ENCODE measurements at places on chromosomes 3 and 15. TPM values are rescaled to one million over a fixed set of nuclear protein-coding genes. Genes with fewer than 3 reads are reported as not detected.

Gene ATP8B4
- total RNA-seq: not detected

Gene ISL2
- 12.7 TPM for total RNA-seq

Gene ZMYND10
- total RNA-seq: 2.8 TPM

Gene SYNM
- not detected for total RNA-seq

Gene TMEM45A
- total RNA-seq: 0.20 TPM

Gene ZNF106
- total RNA-seq: 82.6 TPM

Gene KY
- total RNA-seq: not detected

Gene FBXW12
- total RNA-seq: 0.37 TPM

Gene MYO5A
- total RNA-seq: 42.0 TPM

Gene ETV5
- 1.1 TPM for total RNA-seq

Gene EHHADH
- 1.3 TPM for total RNA-seq

Gene ACP3
- 13.7 TPM for total RNA-seq

Gene PIK3CA
- 17.8 TPM for total RNA-seq

Gene ABI3BP
- not detected for total RNA-seq

Gene HAUS2
- 43.7 TPM for total RNA-seq

DNA sequence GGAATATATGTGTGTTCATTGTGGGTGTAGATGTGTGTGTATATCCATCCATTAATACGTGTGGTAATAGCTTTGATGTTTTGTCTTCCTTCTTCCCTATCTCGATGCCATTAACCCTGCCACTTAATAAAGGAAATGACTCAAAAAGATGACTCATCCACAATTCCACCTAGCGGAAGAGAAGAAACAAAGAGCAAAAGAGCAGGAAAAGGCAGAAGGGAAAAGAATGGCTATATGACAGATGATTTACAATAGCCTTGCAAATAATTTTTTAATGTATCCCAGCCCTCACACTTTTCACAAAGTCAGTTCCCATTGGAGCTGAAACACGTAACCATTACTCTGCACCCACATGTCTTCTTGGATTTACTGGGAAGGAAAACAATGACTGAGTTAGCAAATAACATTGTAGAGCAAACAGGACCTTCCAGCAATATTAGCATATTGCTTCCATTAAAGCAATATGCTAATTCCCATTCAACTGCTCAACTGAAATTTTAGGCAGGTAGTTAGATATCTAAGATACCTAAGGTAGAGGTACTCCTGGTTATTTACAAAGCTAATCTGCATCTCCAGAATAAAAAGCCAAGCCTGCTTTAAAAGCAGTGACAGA lies 197.2 kb downstream of the KCNAB1 start:
- DNase-seq: no peak

GRCh38 chr15:67907184-67907723 lies 67.4 kb upstream of the RNU6-1 start:
- no peak for DNase-seq

- no peak for DNase-seq
Measured at GRCh38 chr15:37140531-37141058, 40.2 kb upstream of the MEIS2 start.

- DNase-seq: no peak
Measured at GRCh38 chr15:73598530-73599160, 34.5 kb downstream of the NPTN start.

DNA sequence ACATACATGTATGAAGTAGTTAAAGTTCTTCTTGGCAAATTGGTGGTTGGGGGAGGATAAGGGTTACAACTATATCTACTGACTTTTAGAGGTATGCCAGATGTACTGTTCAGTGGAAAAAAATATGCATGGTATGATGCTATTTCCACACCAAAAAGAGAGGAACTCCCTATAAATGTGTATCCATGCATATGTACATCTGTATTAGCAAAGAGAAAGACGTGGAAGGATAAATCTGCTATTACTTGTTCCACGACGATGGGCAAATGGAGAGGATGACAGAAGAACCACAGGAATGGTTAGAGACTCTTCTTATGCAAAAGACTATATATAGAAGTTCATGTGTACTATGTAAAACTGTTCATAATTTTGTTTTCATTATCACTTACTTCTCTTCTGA lies 197.6 kb downstream of the RORA start:
- no peak for DNase-seq

DNA sequence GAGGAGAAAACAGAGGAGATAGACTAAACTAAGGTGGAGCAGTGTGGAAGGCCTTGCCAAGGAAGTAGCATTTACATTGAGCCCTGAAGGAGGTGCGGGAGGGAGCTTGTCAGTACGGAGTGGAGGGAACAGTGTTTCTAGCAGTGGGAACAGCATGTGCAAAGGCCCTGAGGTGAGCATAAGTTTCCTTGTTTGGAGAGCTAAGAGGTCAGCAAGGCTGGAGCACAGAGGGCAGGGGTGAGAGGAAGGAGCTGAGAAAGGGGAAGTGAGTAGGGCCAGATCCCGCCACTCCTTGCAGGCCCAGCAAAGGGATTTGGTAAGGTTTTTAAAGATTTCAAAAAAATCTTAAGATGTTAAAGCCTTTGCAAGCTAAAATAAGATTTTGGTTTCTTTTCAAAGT lies 70.1 kb downstream of the HMCES start:
- DNase-seq: no peak

GRCh38 chr3:182606905-182607504 lies 186.3 kb upstream of the ATP11B start:
- no peak for DNase-seq

- DNase-seq: no peak
Measured at GRCh38 chr15:92608866-92609700, 46.5 kb downstream of the FAM174B start.

- DNase-seq: no peak
Measured at GRCh38 chr3:37986479-37987314, 3.9 kb upstream of the VILL start.

DNA sequence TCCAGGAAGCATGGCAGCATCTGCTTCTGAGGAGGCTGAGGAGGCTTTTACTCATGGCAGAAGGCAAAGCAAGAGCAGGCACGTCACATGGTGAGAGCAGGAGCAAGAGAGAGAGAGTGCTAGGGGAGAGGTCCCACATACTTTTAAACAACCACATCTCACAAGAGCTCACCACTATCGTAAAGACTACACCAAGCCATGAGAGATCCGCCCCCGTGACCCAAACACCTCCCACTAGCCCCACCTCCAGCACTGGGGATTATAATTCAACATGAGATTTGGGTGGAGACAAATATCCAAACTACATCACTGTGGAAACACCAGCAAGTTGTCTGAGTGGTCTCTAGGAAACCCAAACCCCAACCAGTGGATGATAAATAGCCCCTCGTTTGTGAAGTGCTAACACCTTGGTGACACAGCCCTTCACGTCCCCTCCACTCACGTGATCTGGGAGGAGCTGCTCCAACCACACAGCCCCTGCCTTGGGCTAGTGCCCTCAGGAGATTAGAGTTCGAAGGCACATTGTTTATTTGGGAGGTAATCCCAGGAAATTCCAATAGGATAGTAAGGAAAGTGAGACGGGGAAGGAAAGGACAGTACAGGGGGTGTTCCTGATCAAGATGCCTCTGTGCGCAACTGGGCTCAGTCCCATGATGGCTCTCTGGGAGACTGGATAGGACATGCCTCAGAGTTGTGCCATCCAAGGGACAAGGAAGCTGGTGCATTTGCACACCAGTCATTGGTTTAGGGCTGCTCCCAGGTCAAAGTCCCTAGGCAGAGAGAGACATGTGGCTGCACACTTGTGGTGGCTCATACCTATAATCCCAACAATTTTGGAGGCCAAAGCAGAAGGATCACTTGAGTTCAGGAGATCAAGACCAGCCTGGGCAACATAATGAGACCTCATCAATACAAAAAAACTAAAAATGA lies 80.6 kb upstream of the CTNNB1 start:
- no peak for DNase-seq

DNA sequence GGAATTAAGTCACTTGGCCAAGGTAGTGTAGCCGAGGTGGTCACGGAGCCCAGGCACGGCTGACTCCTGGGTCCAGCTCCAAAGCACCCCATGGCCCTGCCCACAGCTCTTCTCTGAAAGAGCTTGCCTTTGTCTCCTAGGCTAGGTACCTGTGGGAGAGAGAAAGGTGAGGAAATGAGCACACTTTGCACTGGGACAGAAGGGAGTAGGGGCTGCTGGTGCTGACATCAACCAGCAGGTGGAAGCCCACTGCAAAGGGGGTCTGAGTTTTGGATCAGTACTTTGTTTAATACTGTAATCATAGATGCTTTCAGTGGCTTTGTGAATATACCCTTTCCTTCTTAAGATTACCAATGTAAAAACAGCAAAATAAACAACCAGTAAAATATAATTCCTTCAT lies 128.3 kb upstream of the EIF1B start:
- no peak for DNase-seq

DNA sequence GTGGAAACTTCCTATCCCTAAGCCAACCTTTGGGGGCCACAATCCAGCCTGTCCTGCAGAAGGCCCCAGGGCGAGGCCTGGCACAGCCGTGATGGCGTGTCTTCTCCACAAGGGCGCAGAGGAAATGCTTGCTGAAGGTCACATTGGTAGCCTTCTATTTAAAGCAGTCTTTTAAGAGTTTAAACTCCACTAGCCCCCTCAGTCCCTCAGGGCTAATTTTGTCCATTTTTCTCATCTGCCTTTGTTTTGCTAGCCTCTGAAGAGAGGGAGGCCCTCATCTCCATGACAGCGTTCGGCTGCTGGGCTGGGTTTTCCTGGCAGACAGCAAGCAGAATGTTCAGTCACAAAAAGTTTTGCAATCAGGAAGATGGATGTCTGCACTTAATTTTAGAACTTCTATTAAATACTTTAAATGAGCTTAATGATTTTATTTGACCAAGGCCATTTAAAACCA lies 40.8 kb downstream of the RARB start:
- no peak for DNase-seq

DNA sequence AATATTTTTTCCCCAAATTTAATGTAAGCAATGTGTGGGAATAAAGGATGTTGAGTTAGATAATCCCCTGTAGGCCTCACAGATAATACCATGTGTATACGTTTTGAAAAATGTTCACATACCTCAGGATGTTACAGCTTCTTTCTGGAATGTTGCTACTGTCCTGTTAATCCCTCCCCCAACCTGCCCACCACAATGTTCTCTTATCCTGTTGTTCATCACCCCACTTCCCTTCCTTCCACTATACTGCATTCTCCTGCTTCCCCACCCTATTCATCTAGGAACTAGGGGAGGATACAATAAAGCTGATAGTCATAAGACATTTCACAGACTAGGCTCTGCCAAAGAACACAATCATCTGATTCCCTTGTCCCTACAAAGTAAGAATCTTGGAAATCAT lies 92.1 kb downstream of the IGF2BP2 start:
- DNase-seq: no peak

DNA sequence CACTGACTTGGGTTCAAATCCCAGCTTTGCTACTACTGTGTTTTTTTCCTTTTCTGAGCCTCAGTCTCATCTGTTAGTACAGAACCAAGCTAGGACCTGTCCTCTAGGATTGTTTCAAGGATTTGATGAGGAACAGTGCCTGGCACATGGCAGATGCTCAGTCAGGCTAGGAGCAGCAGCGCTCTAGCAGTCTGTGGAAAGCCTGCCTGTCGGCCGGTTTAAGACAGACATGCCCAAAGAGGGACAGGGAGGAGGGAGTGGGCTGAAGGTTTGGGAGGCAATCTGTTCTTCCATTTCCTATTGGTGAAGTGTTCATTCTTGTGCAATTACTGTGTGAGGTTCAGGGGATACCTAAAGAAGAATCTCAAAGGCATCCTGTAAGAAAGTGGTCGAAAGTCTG lies 35.1 kb upstream of the RGMA start:
- no peak for DNase-seq

GRCh38 chr3:50194903-50195500 lies 3.6 kb downstream of the GNAT1 start:
- peak; percentile 63 for DNase-seq

GRCh38 chr3:174438501-174439145 lies 420.5 kb upstream of the NAALADL2 start:
- no peak for DNase-seq

DNA sequence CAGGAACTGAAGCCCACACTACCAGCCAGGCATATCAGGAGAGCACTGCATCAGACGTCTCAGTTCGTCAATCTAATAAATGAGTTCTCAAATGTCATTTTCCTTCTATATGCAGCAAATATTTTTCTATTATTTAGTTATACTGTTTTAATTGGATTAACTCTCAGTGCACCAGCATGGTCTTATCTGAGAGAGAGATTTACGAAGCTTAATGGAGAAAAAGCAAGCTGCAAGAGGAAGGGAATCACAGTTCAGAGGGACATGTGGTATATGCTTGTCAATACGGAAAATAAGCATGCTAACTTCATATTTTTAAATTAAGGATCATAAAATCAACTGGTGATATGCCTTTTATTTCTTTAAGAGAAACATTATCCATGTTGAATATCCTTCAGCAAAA lies 213.1 kb upstream of the NECTIN3 start:
- DNase-seq: no peak
